Liver (tissue), 10 donors: ENCODE measurements at places on chromosomes 5 and 9. TPM values are rescaled to one million over a fixed set of nuclear protein-coding genes. Genes with fewer than 3 reads are reported as not detected.

DNA sequence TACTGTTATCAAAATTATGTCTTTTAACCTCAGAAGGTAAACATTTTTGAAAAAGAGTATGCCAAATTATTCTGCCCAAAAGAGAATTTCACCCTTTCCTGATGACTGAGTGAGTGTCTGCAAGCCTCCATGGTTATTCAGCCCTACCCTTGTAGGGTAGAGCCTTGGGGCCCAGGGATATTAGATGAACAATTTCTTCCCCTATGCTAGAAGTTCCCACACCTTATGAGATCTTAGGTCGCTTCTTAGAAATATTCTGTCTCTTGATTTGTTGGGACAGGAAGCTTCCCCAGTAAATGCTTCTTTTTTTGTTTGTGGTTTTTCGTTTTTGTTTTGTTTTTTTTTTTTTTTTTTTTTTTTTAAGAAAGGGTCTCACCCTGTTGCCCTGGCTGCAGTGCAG is 3.1 kb downstream of the CRB2 start:
- no peaks in the 10 kb centered on the region for H3K27me3 ChIP-seq
- H3K4me1 ChIP-seq: peaks cover under 1% of the 10 kb centered on the region
- DNase-seq: no peak
- H3K4me3 ChIP-seq: no peak overlapping the region
- no peaks in the 10 kb centered on the region for H3K36me3 ChIP-seq

The FOXD4 gene
- total RNA-seq: 0.05 TPM

- no peak overlapping the region for H3K4me3 ChIP-seq
- no peaks in the 10 kb centered on the region for H3K27me3 ChIP-seq
- no peaks in the 10 kb centered on the region for H3K4me1 ChIP-seq
- DNase-seq: no peak
- H3K36me3 ChIP-seq: no peaks in the 10 kb centered on the region
Observed at GRCh38 chr5:82881571-82882174, 195.5 kb downstream of the TMEM167A start.

DNA sequence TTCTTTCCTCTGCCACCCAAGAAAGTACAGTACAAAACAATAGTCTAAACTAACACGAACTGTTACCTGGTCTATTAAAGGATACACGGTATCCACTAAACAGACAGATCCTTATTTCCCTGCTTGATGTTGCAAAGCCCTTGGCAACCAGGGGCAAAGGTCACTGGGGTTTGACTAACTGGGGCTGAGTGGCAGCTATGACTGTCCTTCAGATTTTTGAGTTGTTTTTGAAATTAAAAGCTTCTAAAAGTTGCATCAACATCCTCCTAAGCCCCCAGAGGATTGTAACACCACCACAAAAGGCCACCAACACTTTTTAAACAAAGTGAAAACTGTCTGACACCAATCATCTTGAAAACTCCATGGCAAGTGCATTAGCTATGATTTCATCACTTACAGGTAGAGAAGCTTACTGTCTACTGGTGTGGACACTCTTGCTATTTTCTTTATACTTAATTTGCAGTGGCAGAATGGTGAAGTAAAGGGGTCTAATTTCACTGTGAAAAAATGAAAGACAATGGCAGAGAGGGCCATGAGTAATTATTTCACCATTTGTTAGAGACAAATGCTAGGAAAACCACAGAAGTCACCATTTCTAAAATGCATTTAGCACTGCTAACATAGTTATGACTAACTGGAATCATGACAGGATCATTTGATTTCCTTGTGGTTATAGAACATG is 292.4 kb downstream of the EFNA5 start:
- H3K27ac ChIP-seq: no peak overlapping the region
- no peak overlapping the region for H3K4me3 ChIP-seq
- H3K36me3 ChIP-seq: no peaks in the 10 kb centered on the region
- no peaks in the 10 kb centered on the region for H3K4me1 ChIP-seq

DNA sequence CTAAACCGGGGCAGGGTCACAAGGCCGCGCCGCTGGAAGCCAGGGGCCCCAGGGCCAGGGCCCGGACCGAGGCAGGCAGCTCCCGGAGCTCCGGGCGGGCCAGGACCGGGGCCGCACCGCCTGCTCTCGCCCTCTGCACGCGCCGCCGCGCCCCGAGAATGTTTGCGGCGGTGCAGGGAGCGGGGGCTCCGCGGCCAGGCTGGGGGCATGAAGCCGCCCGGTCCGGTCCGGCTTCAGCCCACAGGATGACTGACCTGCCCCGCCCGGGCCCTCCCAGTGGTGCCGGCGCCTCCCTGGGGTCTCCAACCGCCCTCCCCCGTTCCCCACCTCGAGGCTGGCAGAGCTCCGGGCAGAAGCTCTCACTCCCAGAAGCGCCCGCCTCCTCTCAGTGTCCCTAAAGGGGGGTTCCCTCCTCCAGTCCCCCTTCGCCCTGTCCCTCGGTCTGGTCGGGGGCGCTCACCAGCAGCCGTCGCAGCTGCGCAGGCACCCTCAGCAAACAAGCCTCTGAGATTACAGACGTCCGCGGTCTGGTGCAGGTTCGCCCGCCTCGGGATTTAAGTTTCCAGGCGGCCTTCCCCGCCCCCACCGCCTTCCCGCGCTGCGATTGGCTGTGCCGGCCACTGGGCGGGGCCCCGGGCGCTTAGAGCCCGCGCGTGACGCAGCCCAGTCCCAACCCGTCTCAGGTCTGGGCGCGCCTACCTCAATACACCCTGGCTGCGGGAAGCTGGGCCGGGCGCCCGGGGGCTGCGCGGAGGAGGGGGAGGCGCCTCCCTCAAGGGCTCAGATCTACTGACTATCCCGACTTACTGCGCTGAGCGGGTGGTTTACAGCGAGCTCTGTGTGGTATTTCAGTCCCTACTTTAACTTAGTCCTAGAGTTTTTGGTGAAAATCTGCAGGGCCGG is at the start of gene CTSV:
TSS of gene CTSV (minus strand) at position 532 of the 903 bp plus-strand sequence. CDS start 1,099 bp downstream, outside the sequence.
- no peak within 1 kb of the TSS for H3K27ac ChIP-seq
- H3K4me1 ChIP-seq: peaks cover 10% of the 10 kb centered on the region
- H3K27me3 ChIP-seq: no peaks in the 10 kb centered on the region
- H3K4me3 ChIP-seq: peak within 1 kb of the TSS; percentile 42
- H3K36me3 ChIP-seq: no peaks in the 10 kb centered on the region

DNA sequence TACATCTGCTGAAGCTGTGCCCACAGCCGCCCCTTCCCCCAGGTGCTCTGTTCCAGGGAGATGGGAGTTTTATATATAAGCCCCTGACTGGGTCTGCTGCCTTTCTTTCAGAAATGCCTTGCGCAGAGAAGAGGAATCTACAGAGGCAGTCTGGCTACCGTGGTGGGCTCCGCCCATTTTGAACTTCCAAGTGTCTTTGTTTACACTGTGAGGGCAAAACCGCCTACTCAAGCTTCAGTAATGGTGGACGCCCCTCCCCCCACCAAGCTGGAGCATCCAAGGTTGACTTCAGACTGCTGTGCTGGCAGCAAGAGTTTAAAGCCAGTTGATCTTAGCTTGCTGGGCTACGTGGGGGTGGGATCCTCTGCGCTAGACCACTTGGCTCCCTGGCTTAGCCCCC is 41.3 kb downstream of the RANBP17 start:
- no peak overlapping the region for H3K4me3 ChIP-seq
- H3K27ac ChIP-seq: no peak overlapping the region
- H3K4me1 ChIP-seq: no peaks in the 10 kb centered on the region
- H3K27me3 ChIP-seq: no peaks in the 10 kb centered on the region
- no peak for DNase-seq
- H3K36me3 ChIP-seq: no peaks in the 10 kb centered on the region

DNA sequence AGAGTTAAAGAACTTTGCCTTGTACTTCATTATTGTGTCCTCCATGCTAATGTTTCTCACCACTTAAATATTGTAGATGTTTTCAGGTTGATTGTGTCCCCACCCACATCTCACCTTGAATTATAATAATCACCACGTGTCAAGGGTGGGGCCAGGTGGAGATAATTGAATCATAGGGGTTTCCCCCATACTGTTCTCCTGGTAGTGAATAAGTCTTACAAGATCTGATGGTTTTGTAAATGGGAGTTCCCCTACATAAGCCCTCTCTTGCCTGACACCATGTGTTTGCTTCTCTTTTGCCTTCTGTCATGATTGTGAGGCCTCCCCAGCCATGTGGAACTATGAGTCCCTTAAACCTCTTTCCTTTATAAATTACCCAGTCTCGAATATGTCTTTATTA is 248.3 kb downstream of the FBXL7 start:
- H3K4me1 ChIP-seq: no peaks in the 10 kb centered on the region
- no peaks in the 10 kb centered on the region for H3K27me3 ChIP-seq
- DNase-seq: no peak
- H3K36me3 ChIP-seq: no peaks in the 10 kb centered on the region

DNA sequence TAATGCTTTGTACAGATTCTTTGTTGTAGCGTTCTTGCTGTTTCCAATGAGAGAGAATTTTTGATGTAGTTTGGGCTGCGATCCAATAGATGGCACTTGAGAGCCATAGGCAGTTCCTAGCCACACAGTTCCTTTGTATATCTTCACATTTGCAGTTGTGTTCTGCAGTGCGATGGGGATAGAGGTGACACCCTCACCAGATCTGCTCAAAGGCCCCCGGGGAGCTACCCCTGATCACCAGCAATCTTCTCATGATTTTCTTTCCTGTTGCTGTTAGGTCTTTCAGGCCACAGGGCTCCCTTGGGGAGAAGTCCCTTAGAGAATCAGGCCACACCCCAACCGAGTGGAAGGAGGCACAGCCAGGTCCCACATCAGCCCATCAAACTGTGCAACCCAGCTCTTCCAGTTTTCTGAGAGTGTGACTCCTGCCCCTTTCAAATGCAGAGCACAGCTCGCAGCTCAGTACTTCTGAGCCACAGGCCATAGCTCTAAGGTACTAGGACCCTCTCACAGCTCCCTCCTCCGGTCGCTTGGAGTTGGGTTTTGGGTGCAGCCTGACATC is 353.7 kb downstream of the SLCO4C1 start:
- DNase-seq: no peak
- H3K4me1 ChIP-seq: no peaks in the 10 kb centered on the region
- H3K4me3 ChIP-seq: no peak overlapping the region
- no peaks in the 10 kb centered on the region for H3K36me3 ChIP-seq

The LECT2 gene
- total RNA-seq: 72.0 TPM

DNA sequence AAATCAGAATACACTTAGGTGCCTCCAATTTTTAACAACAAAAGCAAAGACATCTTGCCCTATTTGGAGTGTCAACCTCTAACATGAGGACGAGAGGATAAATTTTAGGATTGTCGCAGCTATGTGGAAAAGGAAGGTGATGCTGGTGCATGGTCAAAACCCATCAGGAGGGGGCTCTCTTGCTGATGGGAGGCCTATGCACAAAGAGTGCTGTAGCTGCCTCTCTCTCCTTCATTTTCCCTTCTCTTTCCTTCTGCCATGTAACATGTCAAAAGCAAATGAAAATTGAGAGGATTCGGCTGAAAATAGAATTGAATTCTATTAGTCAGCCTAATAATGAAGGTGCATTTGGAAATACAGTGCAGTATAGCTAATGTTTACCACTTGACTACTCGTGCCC is 578.7 kb upstream of the ZNF462 start:
- H3K27ac ChIP-seq: no peak overlapping the region
- H3K4me1 ChIP-seq: no peaks in the 10 kb centered on the region
- no peak for DNase-seq

GRCh38 chr5:91151947-91152346 is 231.2 kb downstream of the ARRDC3 start:
- H3K4me1 ChIP-seq: no peaks in the 10 kb centered on the region
- no peak for DNase-seq
- H3K27ac ChIP-seq: no peak overlapping the region
- H3K4me3 ChIP-seq: no peak overlapping the region
- H3K36me3 ChIP-seq: no peaks in the 10 kb centered on the region

DNA sequence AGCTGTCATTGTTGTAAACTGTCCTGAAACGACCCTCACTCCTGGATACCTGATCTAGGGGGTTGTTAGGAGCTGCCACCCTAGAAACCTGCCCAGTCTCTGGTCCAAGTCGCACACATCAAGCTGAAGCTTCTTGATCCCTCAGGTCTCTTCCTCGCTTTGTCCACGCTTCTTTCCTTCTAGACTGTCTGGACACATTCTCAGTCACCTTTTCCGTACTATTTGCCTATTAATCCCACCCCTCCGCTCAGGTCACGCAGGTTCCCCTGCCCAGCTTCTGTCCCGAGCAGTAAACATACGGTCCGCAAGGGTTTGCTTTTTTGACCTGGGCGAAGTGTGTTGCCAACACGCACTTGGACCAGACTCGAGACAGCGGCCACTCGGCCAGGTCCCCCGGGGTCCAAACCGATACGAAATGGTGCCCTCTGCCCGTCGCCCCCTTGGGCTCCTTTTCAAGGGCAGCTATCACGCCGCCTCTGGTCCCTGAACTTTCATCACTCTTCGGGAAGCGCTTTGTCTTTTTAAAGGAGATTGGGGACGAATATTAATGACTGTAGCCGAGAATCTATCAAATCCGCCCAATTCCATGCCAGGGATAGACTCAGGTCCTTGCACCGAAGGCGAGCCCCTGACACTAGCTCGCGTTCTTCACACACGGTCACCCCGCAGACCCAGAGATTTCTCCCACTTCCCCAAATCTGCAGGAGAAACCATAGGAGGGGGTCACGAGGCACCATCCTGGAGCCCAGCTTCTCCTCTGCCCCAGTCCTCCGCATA is 814 bp downstream of the PLCXD3 start:
- no peak overlapping the region for H3K4me3 ChIP-seq
- H3K36me3 ChIP-seq: no peaks in the 10 kb centered on the region
- H3K27ac ChIP-seq: no peak overlapping the region
- peaks cover 10% of the 10 kb centered on the region for H3K4me1 ChIP-seq
- no peak for DNase-seq

DNA sequence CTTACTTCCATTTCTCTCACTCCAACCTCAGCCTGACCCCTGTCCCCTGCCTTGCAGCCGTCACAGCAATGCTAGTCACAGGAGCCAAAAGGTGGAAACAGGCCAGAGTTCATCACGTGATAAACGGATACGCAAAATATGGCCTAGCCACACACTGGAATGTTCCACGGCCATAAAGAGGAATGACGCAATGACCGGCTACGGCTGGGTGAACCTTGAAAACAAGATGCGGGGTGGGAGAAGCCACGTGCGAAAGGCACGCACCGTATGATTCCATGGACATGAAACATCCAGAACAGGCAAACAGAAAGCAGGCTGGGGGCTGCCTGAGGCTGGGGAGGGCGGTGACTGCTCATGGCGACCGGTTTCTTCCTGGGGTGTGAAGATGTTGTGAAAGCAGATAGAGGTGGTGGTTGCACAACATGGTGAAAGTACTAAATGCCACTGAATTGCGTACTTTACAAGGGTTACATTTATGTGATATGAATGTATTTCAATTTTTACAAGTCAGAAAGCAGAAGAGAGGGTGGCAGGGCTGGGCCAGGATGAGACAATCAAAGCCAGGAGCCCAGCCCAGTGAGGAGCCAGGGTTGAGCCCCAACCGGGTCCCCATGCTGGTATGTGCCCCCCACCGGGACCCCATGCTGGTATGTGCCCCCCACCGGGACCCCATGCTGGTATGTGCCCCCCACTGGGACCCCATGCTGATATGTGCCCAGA is 117.8 kb upstream of the SARDH start:
- H3K27ac ChIP-seq: peak overlapping the region; percentile 96
- H3K36me3 ChIP-seq: no peaks in the 10 kb centered on the region
- H3K4me3 ChIP-seq: no peak overlapping the region
- H3K27me3 ChIP-seq: no peaks in the 10 kb centered on the region

The GFI1B gene
- total RNA-seq: not detected

GRCh38 chr5:112419164-112419985 is at the start of gene EPB41L4A:
Gene EPB41L4A, minus strand, starts transcription at chr5:112419277. Its CDS starts 238 bp downstream, at chr5:112419039.
- H3K4me3 ChIP-seq: peak within 1 kb of the TSS; percentile 59
- no peaks in the 10 kb centered on the region for H3K36me3 ChIP-seq
- peak within 1 kb of the TSS; percentile 61 for H3K27ac ChIP-seq
- DNase-seq: peak; percentile 56
- H3K4me1 ChIP-seq: peaks cover 22% of the 10 kb centered on the region
